ENCODE measurements at places on chromosomes 1 and 21.

GRCh38 chr1:77300566-77300965 lies 18.7 kb downstream of the AK5 start:
- no peak for DNase-seq

DNA sequence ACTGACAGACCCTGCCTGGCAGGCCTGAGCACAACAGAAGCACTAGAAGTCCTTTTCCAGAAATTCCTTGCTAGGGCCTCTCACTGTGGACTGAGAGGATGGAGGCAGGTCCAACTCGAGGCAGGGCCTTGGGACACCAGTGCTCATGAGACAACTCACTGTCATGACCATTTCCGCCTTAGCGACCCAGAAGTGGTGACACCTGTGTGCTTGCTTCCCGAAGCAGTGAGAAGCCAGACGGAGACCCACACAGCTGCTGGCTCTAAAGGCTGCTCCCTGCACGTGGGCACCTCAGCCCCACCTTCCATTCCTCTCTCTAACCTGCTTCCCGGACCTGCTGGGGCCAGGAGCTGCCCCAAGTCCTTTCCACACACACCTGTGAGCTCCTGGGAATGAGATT lies 33.0 kb downstream of the KCNC4 start:
- DNase-seq = no peak

GRCh38 chr1:47468709-47469389 lies 31.0 kb downstream of the FOXD2 start:
- DNase-seq = no peak

- DNase-seq = no peak
These were observed 9.2 kb downstream of the UBE2Q1 start for GRCh38 chr1:154549202-154549770.

- no peak for DNase-seq
These were observed 84.1 kb upstream of the NEGR1 start for GRCh38 chr1:72366466-72366865.

GRCh38 chr1:198883184-198883583 lies 244.3 kb downstream of the PTPRC start:
- DNase-seq = no peak

GRCh38 chr1:87869567-87869966 lies 540.9 kb downstream of the LMO4 start:
- DNase-seq = peak; percentile 78

GRCh38 chr21:41189150-41189745 lies 21.3 kb downstream of the BACE2 start:
- no peak for DNase-seq

GRCh38 chr1:198606020-198606438 lies 32.8 kb upstream of the PTPRC start:
- no peak for DNase-seq

DNA sequence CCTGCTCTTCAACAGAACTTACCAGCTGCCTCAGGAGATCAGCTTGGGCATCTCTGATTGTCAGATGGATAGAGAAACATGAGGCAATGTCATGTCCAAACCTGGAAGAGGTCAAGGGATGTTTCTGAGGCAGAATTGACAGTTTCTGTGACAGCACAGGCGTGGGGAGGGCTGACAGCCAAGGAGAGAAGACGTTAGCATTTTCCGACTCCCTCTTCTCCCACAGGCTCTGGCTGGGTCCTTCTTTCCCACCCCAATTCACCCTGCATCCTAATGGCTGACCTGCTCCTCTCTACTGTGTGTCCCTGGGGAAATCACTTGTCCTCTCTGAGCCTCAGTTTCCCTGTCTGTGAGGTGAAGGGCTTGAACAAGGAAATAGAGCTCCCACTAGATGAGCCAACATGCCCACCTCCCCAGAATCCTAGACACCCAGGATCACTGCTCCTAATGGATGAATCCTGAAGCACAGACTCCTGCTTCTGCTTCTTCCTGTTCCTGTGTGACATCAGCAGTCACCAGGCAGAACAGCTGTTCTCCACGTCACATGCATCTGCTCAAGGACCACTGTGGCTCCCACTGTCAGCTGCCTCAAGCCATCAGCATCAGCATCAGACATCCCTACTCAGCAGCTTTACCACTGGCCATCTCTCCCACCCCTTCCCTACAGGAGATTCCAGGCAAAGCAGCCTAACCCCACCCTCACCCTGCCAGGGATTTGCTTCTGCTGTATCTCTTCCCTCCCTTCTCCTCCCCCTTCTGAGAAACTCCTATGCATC lies 408.0 kb downstream of the MATN1 start:
- no peak for DNase-seq

- DNase-seq = no peak
These were observed 45.3 kb upstream of the B3GALNT2 start for GRCh38 chr1:235549351-235550139.

- DNase-seq = no peak
These were observed 118.5 kb upstream of the C1orf174 start for GRCh38 chr1:4018466-4019146.

- DNase-seq = no peak
These were observed 56.4 kb downstream of the SASS6 start for GRCh38 chr1:100076319-100076718.
